ENCODE measurements at places on chromosomes 7 and 10.

DNA sequence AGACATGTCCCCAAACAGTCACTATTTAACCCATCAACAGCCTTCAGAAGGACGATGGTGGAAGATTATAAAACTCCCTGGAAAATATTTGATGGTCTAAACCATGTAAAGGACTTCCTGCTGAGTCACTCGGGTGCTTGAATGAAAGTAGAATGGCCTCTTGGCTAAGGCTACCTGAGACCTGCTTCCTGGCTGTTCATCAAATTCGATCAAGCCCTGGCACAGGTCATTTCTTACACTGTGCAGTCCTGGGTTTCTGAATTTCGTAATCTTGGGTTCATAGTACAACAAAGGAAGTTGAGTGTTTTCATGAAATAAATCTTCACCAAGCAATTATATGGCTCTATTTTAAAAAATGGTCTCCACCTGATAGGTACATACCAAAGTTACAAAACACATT, 260.3 kb upstream of the RNF32 start:
- H3K4me1 ChIP-seq = no peaks in the 10 kb centered on the region
- no peak overlapping the region for H3K27ac ChIP-seq
- no peaks in the 10 kb centered on the region for H3K27me3 ChIP-seq
- DNase-seq = no peak
- no peak overlapping the region for H3K4me3 ChIP-seq
- no peaks in the 10 kb centered on the region for H3K36me3 ChIP-seq

- no peaks in the 10 kb centered on the region for H3K27me3 ChIP-seq
- peaks cover 9% of the 10 kb centered on the region for H3K36me3 ChIP-seq
- no peak overlapping the region for H3K27ac ChIP-seq
- no peak overlapping the region for H3K4me3 ChIP-seq
- DNase-seq = no peak
- no peaks in the 10 kb centered on the region for H3K4me1 ChIP-seq
Observed at GRCh38 chr10:95605163-95605562, 44.0 kb upstream of the SORBS1 start.

DNA sequence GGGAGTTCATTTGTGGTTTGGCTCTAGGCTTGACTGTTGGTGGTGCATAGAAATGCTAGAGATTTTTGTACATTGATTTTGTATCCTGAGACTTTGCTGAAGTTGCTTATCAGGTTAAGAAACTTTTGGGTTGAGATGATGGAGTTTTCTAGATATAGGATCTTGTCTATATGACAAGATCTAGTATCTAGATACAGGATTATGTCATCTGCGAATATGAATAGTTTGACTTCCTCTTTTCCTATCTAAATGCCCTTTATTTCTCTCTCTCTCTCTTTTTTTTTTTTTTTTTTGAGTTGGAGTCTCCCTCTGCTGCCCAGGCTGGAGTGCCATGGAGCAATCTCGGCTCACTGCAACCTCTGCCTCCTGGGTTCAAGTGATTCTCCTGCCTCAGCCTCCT, 62.9 kb downstream of the MGAM2 start:
- peaks cover 10% of the 10 kb centered on the region for H3K27me3 ChIP-seq
- H3K4me3 ChIP-seq = no peak overlapping the region
- DNase-seq = no peak
- H3K4me1 ChIP-seq = peaks cover 6% of the 10 kb centered on the region
- no peaks in the 10 kb centered on the region for H3K36me3 ChIP-seq

DNA sequence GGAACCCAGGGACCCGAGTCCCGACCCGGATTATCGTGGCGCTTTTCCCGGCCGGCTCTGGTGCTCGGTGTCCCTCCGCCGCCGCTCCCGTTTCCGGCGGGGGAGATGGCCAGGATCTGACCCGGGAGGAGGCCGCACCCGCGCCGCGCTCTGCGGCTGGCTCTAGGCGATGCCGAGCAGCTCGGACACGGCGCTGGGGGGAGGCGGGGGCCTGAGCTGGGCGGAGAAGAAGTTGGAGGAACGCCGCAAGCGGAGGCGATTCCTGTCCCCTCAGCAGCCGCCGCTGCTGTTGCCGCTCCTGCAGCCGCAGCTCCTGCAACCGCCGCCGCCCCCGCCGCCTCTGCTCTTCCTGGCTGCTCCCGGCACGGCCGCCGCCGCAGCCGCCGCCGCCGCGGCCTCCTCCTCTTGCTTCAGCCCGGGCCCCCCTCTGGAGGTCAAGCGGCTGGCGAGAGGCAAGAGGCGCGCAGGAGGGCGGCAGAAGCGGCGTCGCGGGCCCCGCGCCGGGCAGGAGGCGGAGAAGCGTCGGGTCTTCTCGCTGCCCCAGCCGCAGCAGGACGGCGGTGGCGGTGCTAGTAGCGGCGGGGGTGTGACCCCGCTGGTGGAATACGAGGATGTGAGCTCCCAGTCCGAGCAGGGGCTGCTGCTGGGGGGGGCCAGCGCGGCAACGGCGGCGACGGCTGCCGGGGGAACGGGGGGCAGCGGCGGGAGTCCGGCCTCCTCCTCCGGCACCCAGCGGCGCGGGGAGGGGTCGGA, 593 bp downstream of the CDK13 start:
- peak overlapping the region; percentile 100 for H3K27ac ChIP-seq
- H3K27me3 ChIP-seq = peaks cover 4% of the 10 kb centered on the region
- H3K36me3 ChIP-seq = peaks cover 23% of the 10 kb centered on the region
- peak; percentile 71 for DNase-seq
- peaks cover 46% of the 10 kb centered on the region for H3K4me1 ChIP-seq

- H3K4me1 ChIP-seq = peaks cover 8% of the 10 kb centered on the region
- H3K27ac ChIP-seq = no peak overlapping the region
- DNase-seq = no peak
- no peaks in the 10 kb centered on the region for H3K36me3 ChIP-seq
- H3K4me3 ChIP-seq = no peak overlapping the region
Observed at GRCh38 chr7:111529507-111530355, 32.6 kb downstream of the IMMP2L start.

- H3K27ac ChIP-seq = no peak overlapping the region
- DNase-seq = no peak
- H3K4me1 ChIP-seq = no peaks in the 10 kb centered on the region
- no peaks in the 10 kb centered on the region for H3K36me3 ChIP-seq
- no peak overlapping the region for H3K4me3 ChIP-seq
Observed at GRCh38 chr7:14507617-14508016, 394.9 kb downstream of the DGKB start.

DNA sequence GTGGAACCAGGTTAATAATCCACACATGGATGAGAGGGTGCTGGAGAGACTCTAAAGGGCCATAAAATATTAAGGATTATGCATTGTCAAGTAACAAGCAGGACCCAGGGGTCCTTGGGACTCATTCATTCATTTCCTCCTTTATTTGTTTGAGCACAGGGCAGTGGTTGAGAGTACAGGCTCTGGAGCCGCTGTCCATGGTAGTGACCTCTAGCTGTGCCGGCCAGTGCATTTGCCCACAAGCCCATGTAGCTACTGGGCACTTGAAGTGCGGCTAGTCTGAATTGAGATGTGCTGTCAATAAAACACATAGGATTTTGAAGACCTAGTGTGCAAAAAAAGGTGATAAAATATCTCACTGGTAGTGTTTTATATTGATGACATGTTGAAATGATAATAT, 137.6 kb downstream of the C10orf105 start:
- no peaks in the 10 kb centered on the region for H3K27me3 ChIP-seq
- no peaks in the 10 kb centered on the region for H3K36me3 ChIP-seq
- H3K4me3 ChIP-seq = no peak overlapping the region
- no peak for DNase-seq
- no peaks in the 10 kb centered on the region for H3K4me1 ChIP-seq
- H3K27ac ChIP-seq = no peak overlapping the region

DNA sequence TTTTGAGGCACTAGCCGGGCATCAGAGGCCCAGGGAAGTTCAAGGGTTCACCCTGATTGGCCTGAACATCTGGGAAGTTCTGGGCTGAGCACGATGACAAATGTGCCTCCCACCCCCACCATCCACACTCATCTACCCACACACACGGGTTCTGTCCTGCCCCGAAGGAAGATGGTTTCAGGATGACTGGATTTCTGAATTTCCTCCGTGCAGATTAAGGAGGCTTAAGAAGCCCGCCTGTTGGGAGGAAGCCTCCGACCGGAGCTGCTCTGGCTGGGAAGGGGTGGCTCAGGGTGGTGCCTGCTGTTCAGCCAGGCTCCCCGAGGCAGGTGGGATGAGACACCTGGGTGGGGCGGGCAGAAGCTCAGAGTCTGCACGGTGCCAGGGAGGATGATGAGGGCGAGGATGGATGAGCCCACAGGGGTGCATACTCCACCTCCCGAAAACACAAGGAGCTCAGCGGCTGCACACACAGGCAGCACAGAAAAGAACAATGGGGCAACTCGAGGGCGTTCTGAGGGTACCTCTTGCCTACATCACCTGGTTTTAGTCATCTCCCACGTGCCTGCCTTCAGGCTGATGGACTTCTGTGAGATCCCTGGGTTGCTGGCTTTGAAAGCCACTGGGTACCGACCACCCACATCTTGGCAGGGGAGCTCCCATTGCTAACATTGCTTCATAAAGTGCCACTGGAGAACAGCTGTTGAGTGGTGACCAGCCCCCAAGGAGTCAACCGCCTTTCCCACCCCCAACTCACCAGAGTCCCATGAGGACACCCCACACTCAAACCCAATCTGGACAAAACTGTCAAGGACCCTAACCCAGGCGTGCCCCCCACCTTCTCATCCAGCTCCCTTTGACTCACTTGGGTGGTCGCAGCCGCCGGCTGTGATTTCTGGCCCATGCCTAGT, 41.2 kb downstream of the CALML3 start:
- H3K27me3 ChIP-seq = peaks cover 13% of the 10 kb centered on the region
- peaks cover 20% of the 10 kb centered on the region for H3K4me1 ChIP-seq
- no peak overlapping the region for H3K4me3 ChIP-seq
- DNase-seq = no peak
- H3K27ac ChIP-seq = no peak overlapping the region

GRCh38 chr7:16661924-16662323, 15.9 kb downstream of the BZW2 start:
- no peaks in the 10 kb centered on the region for H3K27me3 ChIP-seq
- H3K27ac ChIP-seq = no peak overlapping the region
- H3K36me3 ChIP-seq = peaks cover 23% of the 10 kb centered on the region
- no peak for DNase-seq

- no peak overlapping the region for H3K27ac ChIP-seq
- H3K27me3 ChIP-seq = no peaks in the 10 kb centered on the region
- no peak for DNase-seq
Observed at GRCh38 chr7:48887500-48887899, 36.8 kb upstream of the CDC14C start.

DNA sequence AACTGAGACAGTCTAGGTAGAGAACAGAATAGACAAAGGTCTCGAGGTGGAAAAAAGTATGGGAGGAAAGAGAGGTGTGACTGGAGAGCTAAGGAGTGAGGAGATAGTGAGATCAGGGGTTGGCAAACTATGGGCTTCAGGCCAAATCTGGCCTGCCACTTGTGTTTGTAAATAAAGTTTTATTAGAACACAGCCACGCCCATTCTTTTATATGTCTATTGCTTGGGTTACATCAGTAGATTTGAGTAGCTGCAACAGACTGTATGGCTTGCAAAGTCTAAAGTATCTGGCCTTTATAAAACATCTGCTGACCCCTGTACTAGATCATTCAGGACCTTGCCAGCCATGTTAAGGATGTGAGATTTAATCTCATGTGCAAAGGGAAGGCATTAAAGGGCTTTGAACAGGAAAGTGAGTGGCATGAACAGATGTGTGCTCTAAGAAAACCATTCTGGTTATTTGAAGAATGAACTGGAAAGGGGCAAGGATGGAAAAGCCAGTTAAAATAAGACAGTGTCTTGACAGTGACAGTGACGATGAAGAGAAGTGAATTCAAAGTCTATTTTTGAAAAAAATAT, 240.3 kb downstream of the RNLS start:
- no peak for DNase-seq
- H3K27ac ChIP-seq = no peak overlapping the region
- H3K4me1 ChIP-seq = no peaks in the 10 kb centered on the region
- no peaks in the 10 kb centered on the region for H3K27me3 ChIP-seq
- no peak overlapping the region for H3K4me3 ChIP-seq

GRCh38 chr10:79944428-79945395, 4.2 kb downstream of the SFTPD start:
- no peaks in the 10 kb centered on the region for H3K4me1 ChIP-seq
- peaks cover 22% of the 10 kb centered on the region for H3K27me3 ChIP-seq
- no peak overlapping the region for H3K4me3 ChIP-seq
- no peak overlapping the region for H3K27ac ChIP-seq
- H3K36me3 ChIP-seq = no peaks in the 10 kb centered on the region
- DNase-seq = no peak

DNA sequence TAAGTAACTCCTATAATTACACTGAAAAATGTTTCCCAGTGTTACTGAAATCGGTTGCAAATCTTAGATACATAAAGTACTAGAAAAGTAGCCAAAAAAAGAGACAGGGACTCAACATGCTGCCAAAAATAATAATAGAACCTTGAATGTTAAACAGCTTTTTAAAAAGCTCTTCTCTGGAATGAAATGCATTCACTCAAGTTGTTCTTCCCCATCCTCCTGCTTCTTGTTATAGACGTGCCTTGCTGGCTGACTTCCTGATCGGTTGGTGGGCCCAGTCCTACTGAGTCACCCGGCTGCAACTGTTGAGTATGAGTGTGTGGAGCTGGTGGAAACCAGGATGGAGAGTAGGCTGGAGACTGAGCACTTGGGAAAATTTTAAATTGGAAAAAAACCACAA, 30.6 kb upstream of the RAPGEF5 start:
- H3K36me3 ChIP-seq = no peaks in the 10 kb centered on the region
- H3K4me1 ChIP-seq = peaks cover 5% of the 10 kb centered on the region
- DNase-seq = no peak
- no peak overlapping the region for H3K4me3 ChIP-seq
- H3K27ac ChIP-seq = no peak overlapping the region
- H3K27me3 ChIP-seq = peaks cover 23% of the 10 kb centered on the region

DNA sequence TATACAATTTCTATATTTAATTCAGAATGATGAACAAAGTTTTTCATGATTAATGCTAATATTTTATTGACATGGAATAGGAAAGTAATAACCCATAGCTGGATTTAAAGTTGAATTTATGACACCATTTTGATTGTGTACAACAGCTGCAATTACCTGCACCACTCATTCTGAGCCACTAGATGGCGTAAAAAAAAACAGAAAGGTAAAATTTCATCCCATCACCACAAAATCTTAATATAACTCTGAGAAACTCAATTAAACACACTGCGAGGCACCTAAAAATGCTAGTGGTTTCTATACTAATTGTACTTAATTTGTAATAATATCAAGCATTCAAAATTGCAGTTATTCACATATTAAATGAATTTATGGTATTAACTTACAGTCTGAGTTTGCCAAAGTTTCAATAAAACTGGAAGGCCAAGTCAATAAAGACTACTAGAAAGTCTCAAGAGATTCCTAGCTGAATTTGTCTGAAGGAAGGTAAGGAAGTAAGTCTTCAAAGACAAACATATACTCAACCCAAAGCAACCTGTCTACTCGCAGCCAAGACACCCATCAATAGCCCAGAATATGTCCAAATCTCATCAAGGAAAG, 182.5 kb downstream of the SKAP2 start:
- H3K36me3 ChIP-seq = no peaks in the 10 kb centered on the region
- H3K27ac ChIP-seq = no peak overlapping the region
- no peak for DNase-seq
- peaks cover 3% of the 10 kb centered on the region for H3K4me1 ChIP-seq
- no peaks in the 10 kb centered on the region for H3K27me3 ChIP-seq
- H3K4me3 ChIP-seq = no peak overlapping the region

GRCh38 chr7:136976504-136977251, 108.2 kb downstream of the CHRM2 start:
- no peak overlapping the region for H3K4me3 ChIP-seq
- DNase-seq = no peak
- no peak overlapping the region for H3K27ac ChIP-seq

GRCh38 chr10:30002426-30003266, 56.7 kb downstream of the JCAD start:
- no peak overlapping the region for H3K4me3 ChIP-seq
- H3K36me3 ChIP-seq = no peaks in the 10 kb centered on the region
- H3K27me3 ChIP-seq = peaks cover 46% of the 10 kb centered on the region
- H3K27ac ChIP-seq = no peak overlapping the region
- DNase-seq = peak; percentile 83
- H3K4me1 ChIP-seq = peaks cover 25% of the 10 kb centered on the region

All from activated CD8-positive, alpha-beta memory T cell treated with anti-CD3 and anti-CD28 coated beads, Interleukin-2, amount 10 ng/mL, durations not matched to agents 7 days and 5 days (primary cell).